ENCODE measurements at places on chromosomes 13 and 19.
A peak's percentile ranks its signal among the peaks of the same experiment; 100 is the strongest.

GRCh38 chr19:13241231-13242104, 91.3 kb downstream of the IER2 start:
- no peak for DNase-seq

- DNase-seq = no peak
Observed at GRCh38 chr13:48131533-48131932, 36.6 kb upstream of the MED4 start.

GRCh38 chr19:3603121-3603811, 3.4 kb downstream of the TBXA2R start:
- DNase-seq = no peak

GRCh38 chr19:30669329-30670010, 297.3 kb downstream of the ZNF536 start:
- peak; percentile 73 for DNase-seq

DNA sequence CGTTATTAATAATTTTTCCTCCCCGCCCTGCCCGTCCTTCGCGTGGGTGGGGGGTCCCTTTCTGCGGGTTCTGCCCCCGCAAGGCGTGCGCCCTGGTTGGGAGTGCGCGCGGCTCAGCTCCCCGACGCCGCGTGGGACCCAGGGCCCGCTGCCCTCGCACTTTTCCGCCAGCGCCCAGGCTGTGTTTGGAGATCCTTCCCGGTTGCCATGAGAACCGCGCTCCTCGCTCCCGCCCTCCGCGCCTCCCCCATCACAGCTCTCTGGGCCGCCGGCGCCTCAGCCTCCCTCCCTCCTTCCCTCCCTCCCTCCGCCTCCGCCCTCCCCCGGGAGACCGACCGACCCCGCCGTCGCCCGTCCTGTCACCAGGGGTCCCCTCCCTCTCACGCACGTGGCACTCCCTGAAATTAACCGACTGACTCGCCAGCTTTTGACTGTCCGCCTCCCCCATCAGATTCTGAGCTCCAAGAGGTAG, 2.4 kb upstream of the SSBP4 start:
- peak; percentile 98 for DNase-seq

DNA sequence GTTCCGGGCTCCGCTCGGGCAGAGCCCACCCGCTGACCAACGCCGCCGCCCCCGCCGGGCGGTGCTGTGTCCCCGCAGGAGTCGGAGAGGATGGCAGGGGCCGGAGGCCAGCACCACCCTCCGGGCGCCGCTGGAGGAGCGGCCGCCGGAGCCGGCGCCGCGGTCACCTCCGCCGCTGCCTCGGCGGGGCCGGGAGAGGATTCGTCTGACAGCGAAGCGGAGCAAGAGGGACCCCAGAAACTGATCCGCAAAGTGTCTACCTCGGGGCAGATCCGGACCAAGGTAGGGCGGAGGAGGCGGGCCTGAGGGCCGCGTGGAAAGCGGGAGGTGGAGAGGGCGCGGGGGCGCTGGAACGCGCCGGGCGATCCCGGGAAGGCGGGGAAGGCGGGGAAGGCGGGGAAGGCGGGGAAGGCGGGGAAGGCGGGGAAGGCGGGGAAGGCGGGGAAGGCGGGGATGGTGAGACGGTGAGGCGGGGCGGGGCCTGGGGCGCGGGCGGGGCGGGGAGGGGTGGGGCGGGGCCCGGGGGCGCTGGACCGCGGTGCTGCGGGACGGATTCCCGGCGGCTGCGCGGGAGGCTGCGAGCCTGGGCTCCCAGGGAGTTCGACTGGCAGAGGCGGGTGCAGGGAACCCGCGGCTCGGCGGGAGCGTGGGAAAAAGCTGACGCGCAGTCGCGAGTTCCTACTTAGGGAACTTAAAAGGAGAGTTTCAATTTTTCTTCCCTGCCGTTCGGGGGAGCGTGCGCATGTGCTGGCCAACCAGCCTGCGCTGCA, 421 bp downstream of the DGKH start:
- peak; percentile 57 for DNase-seq

DNA sequence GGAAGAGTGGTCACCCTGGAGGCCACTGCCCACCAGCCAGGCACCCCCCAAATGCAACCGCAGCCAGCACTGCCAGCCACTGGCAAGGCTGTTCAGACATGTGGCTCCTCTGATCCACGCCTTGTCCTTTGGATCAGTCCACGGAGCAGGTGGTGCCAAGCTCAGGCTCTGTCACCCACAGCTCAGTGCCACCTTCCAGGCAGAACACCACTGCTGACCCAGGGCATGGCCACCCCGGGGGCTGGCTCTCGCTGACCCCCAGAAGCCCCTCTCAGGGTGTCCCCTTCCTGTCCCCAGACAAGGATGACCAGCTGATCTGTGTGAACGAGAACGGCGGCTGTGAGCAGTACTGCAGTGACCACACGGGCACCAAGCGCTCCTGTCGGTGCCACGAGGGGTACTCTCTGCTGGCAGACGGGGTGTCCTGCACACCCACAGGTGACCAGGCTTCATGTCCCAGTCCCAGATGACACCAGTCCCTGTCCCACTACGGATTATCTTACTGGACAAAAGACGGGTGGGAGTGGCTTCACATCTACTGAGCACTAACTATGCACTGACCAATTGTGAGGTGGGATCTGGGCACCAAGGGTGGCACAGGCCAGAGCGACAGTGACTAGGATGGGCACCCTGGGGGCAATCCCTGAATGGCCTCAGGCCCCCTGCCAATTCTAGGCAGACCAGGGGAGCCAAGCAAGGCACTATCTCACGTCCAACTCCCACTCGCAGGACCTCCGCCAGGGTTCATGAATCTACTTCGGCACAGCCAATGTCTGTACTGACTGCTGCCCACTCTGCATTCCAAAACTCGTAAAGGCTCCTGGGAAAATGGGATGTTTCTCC, 7.0 kb upstream of the F10 start:
- no peak for DNase-seq

- no peak for DNase-seq
Observed at GRCh38 chr19:38833092-38833425, 1.5 kb upstream of the ECH1 start.

- DNase-seq = no peak
Observed at GRCh38 chr19:8702350-8702749, 3.8 kb upstream of the ACTL9 start.

DNA sequence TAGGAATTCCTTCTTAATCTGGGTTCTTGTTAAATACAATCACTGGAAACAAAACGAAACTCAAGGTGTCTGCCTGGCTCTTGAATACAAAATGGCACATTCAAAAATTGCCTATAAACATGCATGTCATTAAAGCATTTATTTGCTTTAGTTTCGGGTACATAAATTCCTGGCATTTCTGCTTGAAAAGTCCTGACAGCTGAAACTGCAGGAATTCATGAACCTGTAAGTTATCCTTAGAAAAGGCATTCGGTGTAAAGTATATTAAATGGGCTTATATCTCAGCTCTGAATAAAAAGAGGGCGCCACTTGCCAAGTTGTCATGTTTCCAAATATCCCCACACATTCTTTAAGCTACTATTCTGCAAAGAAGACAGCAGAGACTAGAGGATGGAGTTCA, 32.9 kb downstream of the RXFP2 start:
- no peak for DNase-seq

GRCh38 chr19:36605877-36606478, 865 bp downstream of the ZNF382 start:
- DNase-seq = no peak

- peak; percentile 18 for DNase-seq
Observed at GRCh38 chr13:32443111-32443510, 15.2 kb upstream of the N4BP2L1 start.

DNA sequence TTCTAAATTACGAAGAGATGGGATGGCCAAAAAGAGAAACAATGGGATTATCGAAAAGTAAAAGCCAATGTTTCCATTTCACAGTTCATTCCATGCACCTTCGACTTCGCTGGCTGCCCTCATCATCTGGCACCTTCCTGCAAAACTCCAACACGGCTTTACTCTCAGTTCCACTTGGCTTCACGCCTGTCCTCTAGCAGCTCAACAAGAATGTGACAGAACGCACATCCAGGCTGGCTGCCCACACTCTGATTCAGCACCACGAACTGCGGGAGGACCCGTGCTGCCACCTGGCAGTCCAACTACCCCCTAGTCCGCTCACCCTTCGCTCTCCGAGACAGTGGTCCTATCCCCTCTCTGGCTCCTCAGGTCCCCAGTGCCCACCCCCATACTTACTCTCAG, 11.7 kb downstream of the ATP7B start:
- no peak for DNase-seq

GRCh38 chr13:94776956-94777355, 64.6 kb upstream of the SOX21 start:
- DNase-seq = peak; percentile 3
